ENCODE measurements at places on chromosomes 11 and 22. TPM values are rescaled to one million over a fixed set of nuclear protein-coding genes. Genes with fewer than 3 reads are reported as not detected.

The AGBL2 gene
- total RNA-seq, result 5.9 TPM

GRCh38 chr11:126700768-126701519 is 299.6 kb downstream of the KIRREL3 start:
- DNase-seq, result no peak

- no peak for DNase-seq
Observed at GRCh38 chr11:27246925-27247324, 116.1 kb downstream of the CCDC34 start.

DNA sequence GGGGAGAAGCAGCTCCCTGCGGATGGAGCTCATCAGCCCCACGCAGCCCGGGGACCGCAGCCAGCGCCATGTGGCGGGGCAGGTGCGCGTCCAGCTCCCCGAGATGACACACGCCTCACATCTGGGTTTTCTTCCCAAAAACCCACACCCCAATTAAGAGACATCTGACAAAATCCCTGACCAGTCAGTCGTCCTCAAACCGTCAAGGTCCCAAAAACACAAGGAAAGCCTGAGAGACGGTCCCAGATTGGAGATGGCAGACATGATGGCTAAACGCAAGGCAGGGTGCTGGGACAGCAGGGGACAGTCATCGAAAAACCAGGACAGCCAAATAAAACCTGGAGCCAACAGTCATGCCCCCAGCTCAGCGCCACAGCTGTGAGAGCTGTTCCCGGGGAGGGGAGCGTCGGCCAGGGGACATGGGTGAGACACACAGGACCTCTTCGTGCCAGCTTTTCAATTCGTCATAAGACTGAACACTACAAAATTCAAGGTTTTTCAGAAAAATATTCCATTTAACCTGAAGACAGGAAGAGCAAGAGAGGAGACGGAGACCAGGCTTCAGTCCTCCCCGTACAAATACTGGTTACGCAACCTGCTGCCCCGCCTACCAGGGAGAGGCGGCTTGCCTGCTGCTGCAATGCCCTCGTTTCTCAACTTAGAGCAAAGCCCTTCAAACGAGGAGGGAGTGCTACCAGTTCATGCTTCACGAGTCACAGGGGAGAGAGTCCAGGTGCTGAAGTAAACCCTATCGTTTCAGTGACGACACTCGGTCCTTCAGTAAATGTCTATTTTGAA is 10.5 kb downstream of the TOLLIP start:
- DNase-seq, result no peak

The BIK gene
- total RNA-seq, result 1.9 TPM

The COMMD9 gene
- total RNA-seq, result 52.8 TPM

Data from activated CD4-positive, alpha-beta T cell treated with anti-CD3 and anti-CD28 coated beads, Interleukin-2, amount 10 ng/mL, durations not matched to agents 7 days and 5 days (primary cell).